Activated CD8-positive, alpha-beta T cell treated with anti-CD3 and anti-CD28 coated beads, Interleukin-2, amount 10 ng/mL, durations not matched to agents 7 days and 5 days (primary cell): ENCODE measurements at places on chromosomes 11 and 22.

- no peak for DNase-seq
Measured at GRCh38 chr22:36192542-36192941, 9.1 kb downstream of the APOL4 start.

DNA sequence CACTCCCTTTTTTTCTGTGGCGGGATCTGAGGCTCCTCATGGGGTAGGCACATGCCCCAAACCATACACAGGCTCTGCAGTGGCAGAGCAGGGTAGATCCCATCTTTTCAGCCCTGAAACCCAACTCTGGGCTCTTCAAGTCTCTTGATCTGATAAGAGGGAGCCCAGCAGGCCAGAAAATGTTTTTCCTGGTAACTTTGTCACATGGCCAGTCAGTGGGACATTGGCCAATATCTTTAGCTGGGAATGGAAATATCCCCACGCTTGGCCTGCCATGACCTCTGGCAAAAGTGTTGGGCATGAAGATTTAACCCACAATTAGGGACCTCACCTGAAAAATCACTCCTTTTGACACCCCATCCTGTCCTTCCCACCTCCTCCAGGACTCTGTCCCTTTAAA, 8.1 kb downstream of the INPP5J start:
- no peak for DNase-seq

DNA sequence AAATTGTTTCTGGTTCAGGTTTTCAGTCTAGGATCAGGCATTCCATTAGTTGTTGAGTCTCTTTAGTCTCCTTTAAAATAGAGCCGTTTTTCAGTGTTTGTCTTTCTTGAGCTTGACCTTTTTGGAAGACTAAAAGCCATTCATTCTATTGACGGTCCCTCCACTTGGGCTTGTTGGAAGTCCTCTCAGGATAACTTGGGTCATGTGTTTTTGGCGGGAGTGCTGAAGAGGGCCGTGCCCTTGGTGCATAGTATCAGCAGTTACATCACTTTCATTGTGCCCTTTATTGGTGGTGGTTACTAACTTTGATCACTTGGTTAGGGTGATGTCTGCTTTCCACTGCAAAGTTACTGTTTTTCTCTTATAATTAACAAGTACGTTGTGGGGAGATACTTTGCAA, 20.8 kb downstream of the CECR2 start:
- DNase-seq = no peak

- DNase-seq = peak; percentile 65
Measured at GRCh38 chr11:95835768-95836488, 45.6 kb downstream of the CEP57 start.

DNA sequence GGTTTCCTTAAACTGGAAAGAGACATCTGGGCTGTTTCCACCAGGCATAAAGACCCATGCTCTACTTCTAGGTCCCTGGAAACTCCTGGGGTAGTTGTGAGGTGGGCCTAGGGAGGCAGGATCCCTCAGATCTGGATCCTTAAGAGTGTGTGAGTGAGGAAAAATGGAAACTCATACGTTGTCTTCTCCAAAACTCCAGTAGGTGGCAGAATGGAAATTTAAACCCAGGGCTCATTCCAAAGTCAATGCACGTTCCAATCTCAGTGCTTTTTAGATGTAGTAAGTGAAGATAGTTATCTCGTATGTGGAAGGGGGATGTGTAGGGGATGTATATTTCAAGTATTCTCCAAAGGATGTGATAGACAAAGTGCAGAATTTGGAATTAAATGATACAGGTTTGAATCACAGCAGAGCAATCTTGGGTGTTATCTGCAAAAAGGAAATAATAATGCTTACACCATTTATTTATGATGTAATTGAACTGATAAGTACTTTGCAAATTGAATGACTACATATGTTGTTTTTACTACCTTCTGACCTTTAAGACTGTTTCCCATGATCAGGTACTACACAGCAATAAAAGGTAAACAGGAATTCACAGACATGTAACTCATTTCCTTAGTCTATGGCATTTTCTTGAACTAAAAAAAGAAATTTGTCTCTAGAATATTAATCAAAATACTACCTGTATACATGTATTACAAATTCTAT, 13.1 kb upstream of the MMP1 start:
- DNase-seq = no peak

DNA sequence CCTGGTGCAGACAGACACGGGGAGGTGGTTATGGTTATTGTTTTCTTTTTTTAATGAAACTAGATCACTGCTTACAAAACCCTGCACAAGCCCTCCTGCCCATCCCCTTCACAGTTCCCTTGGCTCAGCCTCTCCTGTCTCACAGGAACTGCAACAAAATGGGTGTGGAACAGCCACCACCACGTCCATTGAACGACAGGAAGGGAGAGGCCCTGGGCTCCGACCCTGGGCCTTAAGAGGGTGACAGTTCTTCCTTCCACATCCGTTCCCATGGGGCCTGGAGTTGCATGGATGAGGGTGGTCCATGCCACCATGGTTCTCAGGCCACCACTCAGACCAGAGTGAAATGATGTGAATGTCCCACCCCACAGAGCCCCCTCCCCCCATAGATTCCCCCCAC, 15.7 kb downstream of the PRPF19 start:
- no peak for DNase-seq

DNA sequence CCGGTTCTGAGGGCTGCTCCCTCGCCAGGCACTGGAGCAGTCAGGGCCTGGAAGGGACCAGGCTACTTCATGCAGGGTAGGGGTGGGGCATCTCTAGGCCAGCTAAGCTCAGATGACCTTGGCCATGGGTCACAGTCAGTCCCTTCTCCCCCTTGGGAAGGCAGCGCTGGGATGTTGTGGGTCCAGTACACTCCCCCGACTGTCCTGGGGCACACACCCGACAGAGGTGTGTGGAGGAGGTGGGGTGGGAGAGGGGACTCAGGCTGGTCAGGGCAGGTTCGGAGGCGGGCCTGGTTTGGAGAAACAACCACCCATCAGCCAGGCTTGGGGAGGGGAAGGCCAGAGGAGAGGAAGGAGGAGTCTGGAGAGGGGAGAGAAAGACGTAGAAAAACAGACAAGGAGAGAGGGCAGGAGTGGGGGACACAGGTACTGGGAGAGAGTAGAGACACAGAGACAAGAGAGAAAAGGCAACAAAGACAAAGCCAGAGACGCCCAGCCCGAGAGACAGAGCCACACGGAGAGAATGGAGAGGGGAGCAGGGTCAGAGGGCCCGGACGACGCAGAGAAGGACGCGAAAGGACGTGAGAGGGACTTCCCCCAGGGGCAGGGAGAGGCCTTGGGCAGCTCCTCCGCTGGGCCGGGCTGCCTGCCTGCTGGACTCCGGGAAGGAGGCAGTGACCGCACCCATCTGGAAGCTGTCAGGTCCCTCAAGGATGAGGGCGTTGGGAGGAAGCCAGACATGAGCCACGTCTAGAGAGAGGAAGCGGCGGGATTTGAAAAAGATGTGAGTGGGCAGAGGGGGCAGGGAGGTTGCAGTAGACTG, 30.6 kb upstream of the TSKU start:
- DNase-seq = no peak

DNA sequence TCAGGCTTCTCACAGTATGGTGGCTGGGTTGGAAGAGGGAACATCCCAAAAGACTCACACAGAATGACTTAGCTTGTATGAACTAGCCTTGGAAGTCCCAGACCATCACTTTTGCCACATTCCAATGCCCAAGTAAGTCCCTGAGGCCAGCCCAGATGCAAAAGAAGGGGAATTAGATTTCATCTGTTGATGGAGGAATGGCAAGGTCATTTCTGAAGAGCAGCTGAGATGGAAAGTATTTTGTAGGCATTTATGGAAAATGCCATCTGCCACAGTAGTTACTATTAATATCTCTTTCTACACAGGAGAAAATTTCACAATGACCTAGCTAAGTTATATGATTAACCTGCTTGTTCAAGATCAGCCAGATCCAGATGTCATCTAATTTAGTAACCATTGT, 58.8 kb downstream of the ENDOD1 start:
- DNase-seq = no peak
